ENCODE measurements at places on chromosomes 3 and 15. TPM values are rescaled to one million over a fixed set of nuclear protein-coding genes. Genes with fewer than 3 reads are reported as not detected.

Gene TMEM266
- total RNA-seq: 5.9 TPM

DNA sequence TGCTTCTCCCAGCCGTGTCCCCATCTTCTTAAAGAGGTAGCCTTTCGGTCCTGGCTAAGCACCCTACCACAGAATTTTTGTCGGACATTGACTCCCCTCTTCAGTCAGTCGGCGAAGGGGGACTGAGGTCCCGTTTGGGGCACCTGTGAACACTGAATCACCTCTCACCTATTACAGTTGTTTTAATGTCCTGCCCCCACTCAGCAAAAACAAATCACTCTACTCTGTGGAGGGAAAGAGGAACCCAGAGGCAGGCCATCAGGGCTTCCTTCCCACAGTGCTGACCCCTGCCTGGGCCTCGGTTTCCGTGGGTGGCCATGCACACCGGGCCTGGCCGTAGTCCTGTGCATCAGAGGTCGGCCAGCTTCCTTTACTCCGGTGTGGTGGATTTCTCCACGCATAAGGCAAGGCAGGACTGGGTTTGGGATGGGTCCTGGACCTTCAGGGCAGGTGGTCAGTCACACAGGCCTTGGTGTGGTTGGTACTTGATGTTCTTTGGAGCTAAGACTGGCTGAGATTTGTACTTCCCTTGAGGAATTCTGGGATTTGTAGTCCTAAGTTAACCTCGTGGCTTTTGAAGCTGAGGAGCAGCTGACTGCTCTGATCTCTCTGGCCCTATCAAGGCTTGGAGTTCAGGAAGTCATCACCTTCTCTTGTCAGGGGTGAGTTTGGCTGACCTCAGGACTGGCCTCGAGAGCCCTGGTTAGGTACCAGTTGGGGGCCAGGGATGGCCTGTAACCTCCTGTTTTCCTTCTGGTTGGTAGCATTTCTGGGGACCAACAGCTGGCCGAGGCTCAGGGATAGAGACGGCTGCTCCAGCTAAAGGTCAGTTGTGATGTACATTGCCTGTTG, 627 bp upstream of the FAM131A start:
- DNase-seq: peak; percentile 21

DNA sequence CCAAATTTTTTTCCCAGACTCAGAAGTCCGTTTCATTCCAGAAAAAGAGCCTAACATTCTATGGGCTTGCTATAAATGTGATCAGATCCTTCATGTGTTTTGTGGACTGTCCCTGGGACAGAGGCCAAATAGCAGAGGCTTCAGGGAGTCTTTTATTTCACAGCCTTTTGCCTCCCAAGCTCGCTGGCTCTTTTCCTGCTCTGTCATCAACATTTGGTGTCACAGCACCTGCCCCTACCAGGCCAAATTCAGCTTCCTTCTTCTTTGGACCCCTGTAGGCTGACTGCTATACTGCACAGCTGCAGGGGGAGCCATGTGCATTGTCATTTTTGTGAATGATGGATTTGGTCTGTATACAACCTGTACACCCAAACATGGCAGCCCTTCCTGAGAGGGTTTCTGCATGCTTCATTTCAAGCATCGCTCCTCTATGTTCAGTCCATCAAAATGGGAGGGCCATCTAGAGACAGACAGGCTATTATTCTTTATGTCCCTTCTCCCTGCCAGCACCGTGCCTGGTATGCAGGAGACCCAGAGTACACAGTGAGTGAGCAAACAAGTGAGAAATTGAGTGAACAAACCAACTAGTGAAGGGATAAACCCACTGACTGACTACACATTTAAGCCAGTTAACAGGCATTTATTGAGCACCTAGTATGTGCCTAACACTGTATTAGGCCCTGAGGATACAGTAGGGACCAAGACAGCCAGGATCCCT, 17.9 kb upstream of the RPP14 start:
- DNase-seq: no peak

GRCh38 chr3:128846486-128846891, 32.9 kb upstream of the ACAD9 start:
- no peak for DNase-seq

Gene GLDN
- total RNA-seq: 1.4 TPM

GRCh38 chr15:64456634-64457108, 3.7 kb upstream of the ZNF609 start:
- peak; percentile 10 for DNase-seq

GRCh38 chr3:174362556-174362955, 496.6 kb upstream of the NAALADL2 start:
- no peak for DNase-seq

- DNase-seq: no peak
These were observed 22.3 kb downstream of the RNU5B-1 start for GRCh38 chr15:65326818-65327217.

Measured in prostate gland (tissue), 2 donors.